Activated CD4-positive, alpha-beta T cell treated with anti-CD3 and anti-CD28 coated beads, Interleukin-2, amount 50 U/mL, for 16 hours (primary cell): ENCODE measurements at places on chromosomes 4 and X.

GRCh38 chr4:139692309-139693012 is 26.8 kb downstream of the MGST2 start:
- DNase-seq: no peak

DNA sequence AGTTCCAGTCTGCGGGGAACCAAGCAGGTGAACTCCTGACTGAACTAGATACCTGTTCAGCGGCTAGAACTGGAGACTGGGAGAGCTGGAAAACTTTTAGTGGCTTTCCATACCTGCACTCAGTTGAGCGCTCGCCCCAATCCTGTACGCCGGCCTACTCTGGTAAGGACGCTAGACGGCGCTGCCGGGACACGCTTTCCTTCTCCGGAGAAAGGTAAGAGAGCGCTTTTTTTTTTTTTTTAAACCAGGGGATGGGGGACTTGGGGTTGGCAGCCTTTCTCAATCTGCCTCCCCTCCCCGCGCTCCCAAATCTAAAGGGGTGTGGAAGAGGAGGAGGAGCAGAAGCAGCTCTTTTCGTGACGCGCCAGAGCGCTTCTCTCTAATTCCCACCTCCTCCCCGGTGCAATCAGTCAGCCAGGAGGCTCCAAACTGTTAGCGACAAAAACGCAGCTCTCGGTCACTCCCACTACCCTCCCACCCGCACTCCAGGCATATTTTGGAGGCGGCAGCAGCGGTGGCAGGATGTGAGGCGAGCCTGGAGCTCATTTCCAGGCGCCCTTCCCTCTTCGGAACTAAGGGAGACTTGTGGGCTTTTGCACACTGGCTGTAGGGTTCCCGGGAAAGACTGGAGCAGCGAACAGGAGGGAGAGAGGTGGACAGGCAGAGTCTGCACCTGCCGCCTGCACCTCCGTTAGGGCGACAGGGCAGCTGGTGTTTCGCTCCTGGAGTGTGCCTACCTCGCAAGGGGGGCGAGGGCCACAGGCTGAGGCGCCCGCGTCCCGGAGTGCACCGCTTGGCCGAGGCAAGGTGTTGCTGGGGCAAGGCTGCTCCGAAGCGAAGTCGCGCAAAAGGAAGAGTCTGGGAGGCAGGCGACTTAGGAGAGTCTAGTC is at the start of gene IL1RAPL2:
TSS of gene IL1RAPL2 (plus strand) at position 409 of the 890 bp plus-strand sequence.
- DNase-seq: peak; percentile 5

DNA sequence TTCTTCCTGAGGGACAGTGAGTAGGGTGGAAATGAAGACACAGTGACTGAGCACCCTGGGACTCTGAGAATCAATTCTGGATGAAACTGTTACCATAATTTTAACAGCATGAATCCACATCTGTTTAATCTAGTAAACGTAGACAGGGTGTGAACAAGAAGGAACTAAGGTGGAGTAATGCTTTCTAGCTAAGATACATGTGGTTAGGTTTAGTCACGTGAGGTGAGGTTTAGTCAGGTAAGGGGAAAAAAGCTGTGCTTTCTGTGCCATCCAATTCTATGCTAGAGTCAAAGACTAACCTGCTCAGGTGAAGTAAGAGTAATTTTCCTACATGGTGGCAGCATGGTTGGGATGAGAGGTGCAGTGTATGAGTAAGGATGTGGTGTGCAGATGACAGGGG is 54.0 kb upstream of the C4orf54 start:
- DNase-seq: no peak

- DNase-seq: peak; percentile 80
Measured at GRCh38 chr4:122827879-122828601, 1.4 kb downstream of the FGF2 start.

DNA sequence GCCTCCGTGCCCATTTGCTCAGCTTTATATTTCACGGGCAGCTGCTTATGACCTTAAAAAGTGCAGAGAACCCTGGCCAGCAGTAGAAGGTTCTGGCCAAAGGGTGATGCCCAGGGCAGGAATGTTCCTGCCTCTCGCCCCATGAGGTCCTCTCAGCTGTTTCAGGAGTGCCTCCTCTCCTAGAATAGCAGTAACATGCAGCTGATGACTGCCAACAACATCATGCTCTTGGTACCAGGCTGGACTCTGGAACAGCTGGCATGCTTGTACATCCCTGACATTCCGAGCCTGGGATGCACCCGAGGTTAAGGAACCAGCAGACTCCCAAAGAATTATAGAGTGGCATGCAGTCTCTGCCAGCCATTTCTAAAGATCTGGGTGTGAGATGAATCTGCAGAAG is 11.7 kb upstream of the TENM3 start:
- DNase-seq: no peak

GRCh38 chrX:12961196-12961718 is 13.7 kb upstream of the TMSB4X start:
- DNase-seq: no peak

DNA sequence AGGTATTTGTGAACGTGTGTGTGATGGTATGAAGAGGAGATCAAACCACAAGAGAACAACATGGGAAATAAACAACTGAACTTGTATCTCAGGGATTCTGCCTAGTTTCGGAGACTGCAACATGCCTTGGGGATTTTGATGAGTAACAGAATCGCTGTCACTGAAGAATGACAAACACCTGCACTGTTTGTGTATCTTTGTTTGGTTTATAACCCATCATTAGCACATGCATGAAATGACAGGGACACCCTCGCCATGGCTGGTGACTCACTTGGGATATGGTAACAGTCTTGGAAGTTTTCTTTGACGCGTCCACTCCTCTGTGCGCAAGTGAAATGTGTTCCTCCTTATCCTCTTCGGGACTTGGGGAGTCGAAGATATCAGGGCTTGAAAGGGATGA is 30.3 kb upstream of the MAP3K15 start:
- DNase-seq: no peak

- DNase-seq: no peak
Measured at GRCh38 chr4:86640469-86640868, 46.4 kb downstream of the PTPN13 start.
